Urinary bladder (tissue), 4 donors: ENCODE measurements at places on chromosomes 2 and 18. TPM values are rescaled to one million over a fixed set of nuclear protein-coding genes. Genes with fewer than 3 reads are reported as not detected.

- DNase-seq = no peak
Measured at GRCh38 chr2:226310146-226310545, 489.5 kb downstream of the IRS1 start.

DNA sequence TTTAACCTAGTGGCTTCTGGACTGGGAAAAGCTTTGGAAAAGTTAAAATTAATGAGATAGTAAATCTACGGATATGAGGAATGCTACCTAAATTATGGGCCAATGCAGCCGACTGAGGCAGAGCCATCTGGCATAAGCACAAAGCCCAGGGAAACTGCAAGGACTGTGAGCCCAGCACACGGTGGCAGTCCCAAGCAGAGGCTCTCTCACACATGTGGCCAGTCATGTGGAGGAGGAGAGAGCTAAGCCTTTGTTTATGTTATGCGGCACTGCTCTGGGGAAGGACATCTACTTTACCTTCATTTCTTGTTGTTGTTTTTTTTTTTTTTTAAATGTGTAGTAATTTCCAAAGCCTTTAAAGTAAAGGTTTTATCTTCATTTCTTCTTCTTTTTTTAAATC is 267.0 kb downstream of the STK39 start:
- no peak for DNase-seq

GRCh38 chr2:9303528-9304225 is 97.1 kb downstream of the ASAP2 start:
- DNase-seq = no peak

C2orf72 gene
- total RNA-seq = 3.7 TPM

HES6 gene
- total RNA-seq = 3.0 TPM
